ENCODE measurements at places on chromosomes 4 and X.

- no peak for DNase-seq
Measured at GRCh38 chr4:120841580-120841979, 80.9 kb downstream of the PRDM5 start.

DNA sequence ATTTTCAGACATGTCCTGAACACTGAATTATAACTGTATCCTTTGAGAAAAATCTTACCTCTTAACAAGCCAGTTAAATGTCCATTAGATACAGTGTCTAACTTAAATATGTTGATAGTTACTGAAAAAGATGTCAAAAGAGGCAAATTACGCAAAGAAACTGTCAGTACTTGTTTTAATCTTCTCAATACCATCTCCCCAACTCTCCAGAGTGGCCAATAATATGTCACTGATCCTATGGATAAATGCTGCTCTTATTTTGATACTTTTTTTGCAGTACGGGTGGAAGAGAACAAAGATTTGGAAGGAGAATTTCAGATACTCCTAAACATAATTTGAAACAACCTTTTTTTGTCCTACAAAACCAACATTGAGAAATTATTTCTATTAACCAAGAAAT lies 192.7 kb downstream of the CBR4 start:
- DNase-seq: no peak

- no peak for DNase-seq
Measured at GRCh38 chr4:148514581-148514980, 72.4 kb upstream of the NR3C2 start.

GRCh38 chr4:100076753-100077152 lies 113.5 kb downstream of the DDIT4L start:
- DNase-seq: no peak

GRCh38 chr4:6845574-6845973 lies 63.0 kb downstream of the KIAA0232 start:
- no peak for DNase-seq

GRCh38 chr4:87895964-87896621 lies 63.3 kb downstream of the MEPE start:
- DNase-seq: no peak

DNA sequence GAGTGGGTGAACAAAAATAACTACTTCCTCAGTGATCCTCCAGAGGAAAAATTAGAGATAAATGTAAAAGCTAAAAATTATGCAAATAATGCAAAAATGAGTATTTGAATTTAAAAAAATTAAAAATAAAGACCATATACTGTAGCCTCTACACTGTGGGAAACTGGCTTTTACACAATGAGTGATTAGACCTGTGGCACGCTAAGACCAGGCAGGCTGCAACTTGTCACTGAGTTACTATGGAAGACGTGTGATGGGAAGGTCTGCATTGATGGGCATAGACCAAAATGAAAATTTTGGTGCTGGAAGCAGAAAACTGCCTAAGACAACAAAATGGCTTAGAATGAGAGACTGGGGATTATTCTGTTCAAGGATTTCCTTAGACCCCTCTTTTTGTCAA lies 30.2 kb downstream of the BTC start:
- no peak for DNase-seq

- DNase-seq: no peak
Measured at GRCh38 chr4:24836661-24837242, 41.4 kb downstream of the SOD3 start.

- no peak for DNase-seq
Measured at GRCh38 chr4:177119021-177119471, 190.6 kb upstream of the NEIL3 start.
